ENCODE measurements at places on chromosomes 13 and 19.

DNA sequence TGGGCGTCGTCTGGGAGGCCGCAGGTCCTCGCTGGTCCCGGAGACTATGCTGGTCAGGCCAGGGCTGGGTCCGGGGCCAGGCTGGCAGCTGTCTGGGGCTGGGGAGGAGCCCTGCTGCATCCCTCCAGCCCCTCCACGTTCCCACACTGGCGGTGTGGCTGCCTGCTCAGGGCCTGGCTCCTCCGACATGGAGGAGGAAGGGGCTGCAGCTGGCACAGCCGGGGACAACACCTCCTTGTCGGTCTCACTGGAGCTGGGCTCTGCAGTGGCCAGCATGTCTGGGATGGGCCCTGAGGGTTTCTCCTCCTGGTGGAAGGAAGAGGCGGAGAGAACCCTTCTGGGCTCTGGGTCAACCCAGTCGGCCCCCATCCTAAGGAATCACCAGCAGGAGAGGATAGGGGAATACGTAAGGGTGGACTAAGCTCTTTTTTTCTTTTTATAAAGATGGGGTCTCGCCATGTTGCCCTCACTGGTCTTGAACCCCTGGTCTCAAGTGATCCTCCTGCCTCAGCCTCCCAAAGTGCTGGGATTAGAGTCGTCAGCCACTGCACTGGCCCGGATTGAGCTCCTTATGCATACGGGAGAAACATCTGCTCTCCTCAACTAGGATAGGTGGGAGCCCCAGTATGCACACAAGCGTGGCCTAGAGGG lies 806 bp downstream of the ZNF414 start:
- DNase-seq, result no peak

- peak; percentile 30 for DNase-seq
These were observed 38.6 kb upstream of the TSHZ3 start for GRCh38 chr19:31387717-31388301.

DNA sequence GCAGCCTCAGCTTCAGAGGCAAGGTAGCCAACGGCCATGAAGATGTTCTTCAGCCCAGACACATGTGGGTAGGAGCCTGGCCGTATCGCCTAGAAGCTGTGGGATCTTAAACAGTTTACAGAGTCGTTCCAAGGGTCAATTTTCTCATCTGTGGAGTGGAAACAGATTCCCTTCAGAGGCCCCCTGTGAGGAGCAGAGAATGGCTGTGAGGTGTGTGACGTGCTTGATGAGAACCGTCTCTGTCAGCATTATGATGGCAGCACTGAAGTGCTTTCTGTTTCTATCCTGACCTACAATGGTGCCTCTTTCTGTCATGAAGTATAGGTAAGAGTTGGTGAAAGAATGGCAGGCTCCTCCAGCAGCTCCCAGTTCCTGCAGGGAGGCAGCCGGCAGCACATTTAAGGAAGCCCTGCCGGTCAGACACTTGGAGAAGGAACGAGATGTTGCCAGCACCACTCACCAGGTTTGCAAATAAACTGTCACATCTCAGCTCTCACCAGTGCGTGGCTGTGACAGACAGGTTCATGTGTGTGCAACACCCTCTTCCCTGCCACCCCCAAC lies 277.3 kb downstream of the FOXO1 start:
- no peak for DNase-seq

- peak; percentile 86 for DNase-seq
These were observed 94.3 kb upstream of the MBNL2 start for GRCh38 chr13:97127842-97128241.

DNA sequence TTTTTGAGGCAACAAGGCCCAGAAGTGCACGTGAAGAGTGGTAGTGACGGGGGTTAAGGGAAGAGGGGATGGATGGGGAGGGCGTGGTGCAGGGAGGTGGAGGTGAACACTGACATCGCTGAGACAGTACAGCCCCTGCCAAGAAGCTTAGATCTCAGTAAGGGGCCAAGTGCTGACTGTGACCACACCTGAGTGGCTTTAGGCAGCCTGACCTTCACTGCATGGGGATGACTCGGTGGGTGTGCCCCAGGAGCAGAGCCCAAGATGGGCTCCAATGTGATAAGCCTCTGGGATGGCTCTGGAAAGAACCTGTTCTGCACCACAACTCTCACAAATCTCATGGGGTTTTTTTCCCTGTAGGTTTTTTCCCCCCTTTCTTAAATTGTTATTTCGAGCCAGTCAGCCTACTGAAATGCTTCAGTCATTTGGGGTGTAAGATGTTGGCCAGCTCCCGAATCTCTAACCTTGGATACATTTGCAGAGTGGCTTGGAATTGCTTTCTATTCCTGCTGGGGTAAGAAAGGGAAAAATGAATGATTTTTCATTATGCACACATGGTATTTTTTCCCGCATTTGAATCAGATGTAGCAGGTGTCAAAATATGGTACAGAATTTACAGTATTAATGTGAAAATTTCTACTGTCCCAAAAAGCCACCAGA lies 165.0 kb downstream of the TM9SF2 start:
- DNase-seq, result no peak

DNA sequence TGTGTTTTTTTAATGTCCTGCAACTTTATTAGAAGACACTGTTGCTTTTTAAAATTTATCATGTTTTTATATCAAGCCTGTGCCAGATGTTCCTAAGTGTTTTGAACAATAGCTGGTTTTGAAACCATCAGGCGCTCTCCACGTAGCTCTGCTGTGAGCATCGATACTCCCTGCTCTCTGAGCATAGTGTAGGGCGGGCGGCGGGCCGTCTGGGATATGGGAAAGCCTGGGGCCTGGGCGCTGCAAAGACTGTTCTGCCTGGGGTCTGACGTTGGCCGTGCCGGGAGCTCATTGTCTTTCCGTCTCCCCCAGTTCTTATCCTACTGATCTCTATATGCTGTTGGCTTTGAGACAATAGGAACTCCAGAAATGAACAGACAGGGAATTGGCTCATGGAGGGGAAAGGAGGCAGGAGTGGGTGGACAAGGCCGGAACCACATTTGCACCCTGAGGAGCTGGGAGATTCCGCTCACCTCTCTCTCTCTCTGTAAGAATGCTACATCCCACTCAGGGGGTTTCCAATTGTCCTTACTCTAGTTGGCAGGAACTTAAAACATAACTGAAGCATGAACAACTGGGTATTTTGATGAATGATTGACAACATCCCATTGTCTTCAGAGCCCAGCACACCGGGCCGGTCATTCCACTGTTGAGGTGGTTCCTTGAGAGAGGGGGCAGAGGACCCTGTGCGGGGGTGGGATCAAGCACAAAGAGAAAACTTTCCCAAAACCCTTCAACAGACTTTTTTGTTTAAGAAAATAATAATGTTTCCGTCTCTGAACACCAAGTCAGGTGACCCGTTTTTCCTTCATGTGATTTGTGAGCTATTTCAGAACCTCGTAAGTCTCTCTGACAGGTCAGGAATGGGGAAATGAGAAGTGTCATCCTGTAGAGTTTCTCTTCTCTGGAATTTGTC lies 64.7 kb downstream of the COL4A2 start:
- no peak for DNase-seq

- DNase-seq, result no peak
These were observed 97.6 kb upstream of the SERP2 start for GRCh38 chr13:44276061-44276460.

- DNase-seq, result peak; percentile 65
These were observed 697 bp downstream of the HSPH1 start for GRCh38 chr13:31160857-31161556.

GRCh38 chr13:110555601-110556223 lies 5.8 kb downstream of the RAB20 start:
- no peak for DNase-seq

GRCh38 chr19:8569066-8569771 lies 8.0 kb downstream of the MYO1F start:
- DNase-seq, result no peak

DNA sequence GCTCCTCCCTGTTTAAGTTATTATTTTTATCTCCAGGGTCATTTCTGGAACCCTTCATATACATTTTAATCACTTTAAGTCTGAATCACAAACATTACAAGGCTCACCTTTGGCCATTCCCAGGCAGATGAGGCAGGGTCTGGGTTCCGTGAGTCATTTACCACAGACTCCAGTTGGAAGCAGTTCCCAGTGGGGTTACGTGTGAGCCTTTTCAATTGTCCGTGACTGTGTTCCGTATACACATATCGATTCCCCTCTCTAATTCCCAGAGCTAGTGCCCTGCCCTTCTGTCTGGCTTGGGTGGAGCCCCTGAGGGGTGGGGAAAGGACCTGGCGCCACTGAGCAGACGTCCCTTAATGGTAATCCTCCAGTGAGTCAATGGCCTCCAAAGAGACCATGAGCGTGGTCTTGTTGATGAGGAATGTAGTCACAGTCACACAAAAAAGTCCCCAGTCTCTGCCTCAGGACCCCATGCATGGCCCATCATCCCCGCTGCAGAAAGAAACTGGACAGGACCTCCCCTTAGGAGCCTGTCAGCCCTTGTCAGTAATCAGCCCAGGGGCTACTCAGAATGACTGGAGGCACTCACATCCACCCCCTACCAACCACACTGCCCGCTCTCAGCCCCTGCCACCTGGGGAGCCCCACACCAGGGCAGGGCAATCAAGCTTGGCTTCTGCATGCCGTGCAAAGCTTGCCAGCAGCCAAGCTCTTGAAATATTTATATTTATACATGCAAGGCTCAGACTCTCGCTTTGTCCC lies 144.4 kb downstream of the ZIC5 start:
- no peak for DNase-seq

GRCh38 chr13:111158136-111158805 lies 43.2 kb downstream of the ARHGEF7 start:
- DNase-seq, result no peak

DNA sequence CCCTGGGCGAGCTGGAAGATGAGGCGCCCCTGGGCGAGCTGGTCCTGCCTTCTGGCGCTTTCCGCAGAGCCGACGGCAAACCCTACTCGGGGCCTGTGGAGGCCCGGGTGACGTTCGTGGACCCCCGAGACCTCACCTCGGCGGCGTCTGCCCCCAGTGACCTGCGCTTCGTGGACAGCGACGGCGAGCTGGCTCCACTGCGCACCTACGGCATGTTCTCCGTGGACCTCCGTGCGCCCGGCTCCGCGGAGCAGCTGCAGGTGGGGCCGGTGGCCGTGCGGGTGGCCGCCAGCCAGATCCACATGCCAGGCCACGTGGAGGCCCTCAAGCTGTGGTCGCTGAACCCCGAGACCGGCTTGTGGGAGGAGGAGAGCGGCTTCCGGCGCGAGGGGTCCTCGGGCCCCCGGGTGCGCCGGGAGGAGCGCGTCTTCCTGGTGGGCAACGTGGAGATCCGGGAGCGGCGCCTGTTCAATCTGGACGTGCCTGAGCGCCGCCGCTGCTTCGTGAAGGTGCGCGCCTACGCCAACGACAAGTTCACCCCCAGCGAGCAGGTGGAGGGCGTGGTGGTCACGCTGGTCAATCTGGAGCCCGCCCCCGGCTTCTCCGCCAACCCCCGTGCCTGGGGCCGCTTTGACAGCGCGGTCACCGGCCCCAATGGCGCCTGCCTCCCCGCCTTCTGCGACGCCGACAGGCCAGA lies 6.3 kb downstream of the CILP2 start:
- DNase-seq, result no peak

DNA sequence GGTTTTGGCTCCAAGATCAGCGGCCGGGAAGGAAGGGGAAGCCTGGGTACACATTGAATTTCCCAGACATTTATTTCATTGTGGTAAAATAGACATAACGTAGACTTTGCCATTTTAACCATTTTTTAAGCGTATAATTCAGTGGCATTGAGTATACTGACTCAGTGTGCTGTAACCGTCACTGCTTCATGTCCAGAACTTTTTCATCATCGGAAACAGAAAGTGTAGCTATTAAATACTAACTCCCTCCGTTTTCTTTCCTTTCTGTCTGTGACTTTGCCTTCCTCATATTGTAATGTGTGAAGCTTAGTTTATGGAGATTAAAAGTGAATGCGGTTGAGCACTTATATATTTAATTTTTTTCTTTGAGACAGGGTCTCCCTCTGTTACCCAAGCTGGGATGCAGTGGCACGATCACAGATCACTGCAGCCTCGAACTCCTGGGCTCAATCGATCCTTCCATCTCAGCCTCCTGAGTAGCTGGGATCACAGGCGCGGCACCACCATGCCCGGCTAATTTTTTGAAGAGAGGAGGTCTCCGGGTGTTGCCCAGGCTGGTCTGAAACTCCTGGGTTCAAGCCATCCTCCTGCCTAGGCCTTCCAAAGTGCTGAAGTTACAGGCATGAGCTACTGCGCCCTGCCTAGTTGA lies 1.4 kb downstream of the HNRNPM start:
- DNase-seq, result no peak

GRCh38 chr19:5138606-5139582 lies 170.0 kb downstream of the KDM4B start:
- DNase-seq, result no peak

GRCh38 chr19:52200044-52200443 lies 10.2 kb downstream of the PPP2R1A start:
- no peak for DNase-seq

DNA sequence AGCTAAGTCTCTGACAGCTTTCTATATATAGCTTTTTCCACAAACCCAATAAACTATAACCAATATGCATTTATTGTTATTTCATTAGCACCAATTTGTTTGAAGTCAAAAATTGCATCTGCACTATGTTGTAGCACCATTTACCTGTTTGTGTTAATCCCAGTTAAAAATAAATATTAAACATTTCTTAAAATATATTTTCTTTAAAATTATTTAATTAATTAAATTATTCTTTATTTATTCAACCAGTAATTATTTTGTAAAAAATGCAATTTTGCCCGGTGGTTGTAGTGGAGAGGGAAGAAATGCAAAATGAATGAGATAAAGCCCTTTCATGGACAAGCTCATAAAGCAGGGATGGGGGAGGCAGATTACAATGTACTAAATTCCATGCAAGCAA lies 1257.9 kb downstream of the PCDH17 start:
- no peak for DNase-seq

DNA sequence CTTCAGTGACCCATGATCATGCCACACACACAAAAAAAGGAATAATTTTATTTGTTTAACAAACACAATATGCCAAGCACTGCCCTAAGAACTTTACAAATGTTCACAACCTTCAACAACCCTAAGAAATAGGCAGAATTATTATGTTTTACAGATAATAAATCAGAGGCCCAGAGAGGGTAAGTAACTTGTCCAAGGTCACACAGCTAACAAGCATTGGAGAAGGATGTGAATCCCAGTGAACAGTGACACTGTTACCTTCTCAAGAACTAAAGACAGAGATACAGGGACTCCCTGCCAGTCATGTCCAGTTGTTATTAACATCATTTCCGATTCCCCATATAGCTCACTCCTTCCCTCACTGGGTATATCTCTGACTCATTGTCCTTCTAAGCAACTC lies 13.6 kb downstream of the CEACAM20 start:
- no peak for DNase-seq

DNA sequence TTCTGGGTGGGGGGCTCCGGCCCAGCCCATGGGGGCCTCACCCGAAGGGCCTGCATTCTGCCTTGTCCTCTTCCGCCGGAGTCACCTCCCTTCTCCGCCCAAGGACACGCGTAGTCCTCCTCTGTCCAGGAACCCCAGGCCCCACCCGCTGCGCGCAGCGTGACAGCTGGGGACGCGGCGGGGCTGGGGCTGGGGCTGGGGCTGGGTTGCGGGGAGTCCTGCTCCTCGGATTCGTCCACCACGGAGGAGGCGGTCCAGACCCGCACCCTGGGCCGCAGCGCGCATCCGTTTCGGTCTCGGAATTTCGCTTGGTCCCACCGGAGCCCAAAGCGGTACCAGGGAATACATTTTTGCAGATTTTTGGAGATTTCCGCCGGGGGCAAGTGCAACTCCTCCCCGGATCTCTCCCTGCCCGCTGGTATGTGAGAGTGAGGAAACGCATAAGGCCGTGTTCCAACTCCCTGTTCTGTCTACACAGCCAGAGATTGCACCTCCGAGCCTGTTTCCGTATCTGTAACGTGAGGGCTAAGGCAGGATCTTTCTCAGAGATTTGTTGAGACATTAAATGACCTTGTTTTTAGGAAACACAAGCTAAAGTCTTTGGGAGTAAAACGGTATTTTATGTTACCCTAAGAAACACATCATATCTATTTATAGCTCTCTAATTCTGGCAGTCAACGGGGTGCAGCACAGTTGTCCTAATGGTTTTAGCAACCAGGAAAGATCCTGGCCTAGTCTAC lies at the start of gene COX7A1:
Gene COX7A1 (minus strand): TSS at position 96 of the 740 bp plus-strand sequence. CDS start 40 bp downstream, at position 56.
- DNase-seq, result no peak
